HS-5 (cell line): ENCODE measurements at places on chromosomes 1 and 21.

DNA sequence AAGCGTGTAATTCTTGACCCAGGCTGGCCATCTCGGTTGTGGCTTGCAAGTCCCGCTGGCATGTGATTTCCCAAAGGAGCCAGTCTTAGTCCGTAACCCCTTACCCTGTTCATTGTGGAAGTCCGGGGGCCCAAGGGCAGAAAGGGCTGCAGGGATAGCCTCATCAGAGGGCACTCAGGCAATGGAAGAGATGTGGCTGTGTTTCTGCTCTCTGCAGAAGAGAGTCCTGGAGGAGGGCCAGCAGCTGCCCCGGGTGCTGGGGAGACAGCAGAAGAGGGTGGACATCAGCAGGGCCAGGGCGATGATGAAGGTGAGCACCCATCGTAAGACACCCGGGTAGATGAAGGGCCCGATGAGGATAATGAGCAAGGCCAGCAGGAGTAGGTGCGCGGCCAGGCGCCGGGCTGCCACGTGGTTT is 830 bp downstream of the RNF186 start:
- DNase-seq = no peak

DNA sequence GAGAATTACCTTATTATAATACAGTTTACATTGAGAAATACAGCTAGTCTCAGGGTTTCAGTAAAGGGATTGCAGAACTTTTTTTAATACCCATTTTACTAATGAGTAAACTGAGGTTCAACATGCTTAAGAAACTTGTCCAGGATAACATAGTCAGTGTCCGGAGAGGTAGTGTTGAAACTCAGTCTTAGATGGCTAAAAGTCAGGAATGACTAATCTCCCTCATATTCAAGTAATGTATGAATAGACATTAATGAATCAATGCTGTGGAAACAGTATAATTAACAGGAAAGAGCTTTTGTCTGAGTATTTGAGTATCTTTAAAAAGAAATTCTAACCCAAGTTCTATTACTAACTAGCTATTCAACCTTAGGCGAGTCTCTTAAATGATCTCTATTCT is 397.6 kb downstream of the PLA2G4A start:
- DNase-seq = peak; percentile 44

- no peak for DNase-seq
These were observed 373.1 kb upstream of the USP24 start for GRCh38 chr1:55588309-55588708.

DNA sequence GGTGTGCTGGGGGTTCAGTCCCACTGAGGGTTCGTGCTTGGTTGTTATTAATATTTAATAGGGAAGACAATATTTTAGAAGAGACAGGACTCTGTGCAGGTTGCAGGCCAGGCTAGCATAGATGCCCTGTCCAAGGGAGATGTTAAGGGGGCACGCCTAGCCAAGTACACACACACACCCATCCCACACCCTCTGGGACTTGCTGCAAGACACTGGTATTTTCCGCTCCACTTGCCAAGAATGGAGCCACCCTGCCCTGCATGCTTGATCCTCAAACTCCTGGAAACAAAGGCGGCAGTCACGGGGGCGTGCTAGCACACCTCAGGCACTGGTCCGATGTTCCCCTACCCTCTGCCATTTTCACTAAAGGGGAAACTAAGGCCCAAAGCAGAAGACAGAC is 99.1 kb downstream of the MRPL37 start:
- no peak for DNase-seq

DNA sequence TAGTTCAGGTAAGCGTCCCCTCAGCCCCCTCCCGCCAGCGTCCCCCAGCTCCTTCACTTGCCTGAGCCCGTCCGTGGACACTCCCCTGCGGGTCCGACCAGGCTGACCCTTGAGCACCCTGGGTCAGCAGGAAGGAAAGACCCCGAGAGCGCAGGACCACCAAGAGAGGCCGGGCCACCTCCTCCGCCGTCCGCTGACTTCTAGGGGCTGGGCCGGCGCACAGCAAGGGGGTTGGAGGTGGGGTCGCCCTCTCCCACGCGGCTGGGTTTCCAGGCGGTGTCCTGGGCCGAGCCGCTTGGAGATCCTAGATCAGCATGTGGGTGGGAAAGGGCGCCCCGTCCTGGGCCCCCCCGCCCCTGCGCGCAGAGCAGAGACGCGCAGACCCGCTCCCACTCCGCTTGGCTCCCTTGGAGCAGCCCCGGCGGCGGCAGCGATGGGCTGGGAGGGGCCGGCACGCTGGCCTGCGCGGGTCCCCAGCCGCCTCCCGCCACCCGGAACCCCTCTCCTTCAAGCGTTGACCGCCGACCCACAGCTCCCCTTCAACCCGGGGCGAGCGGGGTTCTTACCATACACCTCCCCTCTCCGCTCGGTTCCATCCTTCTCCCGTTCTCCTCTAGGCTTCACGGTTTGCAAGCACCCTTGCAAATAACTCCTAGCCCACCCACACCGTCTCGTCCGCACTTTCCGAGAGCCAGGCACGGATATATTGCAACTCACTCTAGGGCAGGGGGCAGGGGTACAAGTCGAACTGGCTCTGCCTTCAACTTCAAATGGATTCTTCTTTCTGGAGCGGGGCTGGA is 7.5 kb downstream of the KNCN start:
- no peak for DNase-seq
